ENCODE measurements at places on chromosomes 3 and 15.

DNA sequence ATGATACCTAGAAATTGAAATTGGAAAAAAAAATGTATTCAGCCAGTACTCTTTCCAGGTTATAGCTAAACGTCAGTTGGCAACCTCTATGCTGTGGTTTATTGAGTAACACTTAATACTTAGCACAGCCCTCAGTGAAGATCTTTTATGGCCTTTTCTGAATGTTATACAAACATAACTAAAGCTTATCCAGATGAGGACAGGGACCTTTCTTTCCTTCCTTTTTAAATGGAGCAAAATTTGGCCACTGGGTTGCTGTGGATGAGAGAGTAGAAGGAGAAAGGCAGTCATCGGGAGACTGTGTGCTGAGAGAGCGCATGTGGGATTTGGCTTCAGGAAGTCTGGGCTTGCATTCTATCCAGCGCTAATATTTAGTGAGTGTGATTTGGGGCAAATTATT is 36.1 kb downstream of the IGF1R start:
- no peak for DNase-seq

GRCh38 chr3:143134471-143134870 is 14.9 kb downstream of the CHST2 start:
- no peak for DNase-seq

DNA sequence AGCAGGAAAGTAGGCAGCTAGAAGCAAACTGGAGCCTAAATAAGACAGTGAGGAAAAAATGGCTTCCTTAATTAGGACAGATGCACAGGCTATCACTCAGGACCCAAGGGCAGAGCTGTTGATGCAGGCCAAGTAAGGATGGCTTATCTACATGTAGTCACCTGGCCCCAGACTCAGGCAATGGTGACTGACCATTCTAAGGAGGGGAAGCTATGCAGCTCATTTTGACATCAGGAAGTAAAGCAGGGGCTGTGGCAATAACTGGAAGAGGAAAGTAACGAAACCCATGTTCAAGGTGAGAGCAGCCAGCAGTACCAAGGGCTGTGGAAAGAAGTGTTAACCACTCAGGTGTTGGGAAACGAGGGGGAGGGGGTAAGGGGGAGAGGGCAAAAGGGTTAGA is 16.2 kb downstream of the ACAD11 start:
- no peak for DNase-seq

DNA sequence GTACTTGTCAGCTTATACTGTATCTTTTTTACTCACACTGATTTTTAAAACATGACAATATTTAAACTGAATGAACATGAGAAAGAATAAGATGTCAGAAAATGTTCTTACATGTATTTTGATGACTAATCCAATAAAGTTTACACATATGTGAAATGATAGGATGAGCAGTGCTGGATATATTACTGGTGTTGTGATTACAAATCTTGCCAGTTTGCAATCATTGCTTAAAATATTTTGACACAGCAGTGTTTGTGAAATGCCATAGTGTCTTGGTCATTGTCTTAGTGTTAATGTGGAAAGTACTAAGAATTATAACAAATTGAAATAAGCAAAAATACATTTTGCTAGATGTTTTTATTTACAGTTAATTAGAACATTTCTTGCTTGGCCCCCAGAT is 118.7 kb upstream of the MLF1 start:
- DNase-seq: no peak

- DNase-seq: no peak
These were observed 55.5 kb upstream of the MRPS22 start for GRCh38 chr3:139288266-139288821.

- DNase-seq: no peak
These were observed 87.7 kb downstream of the XXYLT1 start for GRCh38 chr3:195183071-195183776.

DNA sequence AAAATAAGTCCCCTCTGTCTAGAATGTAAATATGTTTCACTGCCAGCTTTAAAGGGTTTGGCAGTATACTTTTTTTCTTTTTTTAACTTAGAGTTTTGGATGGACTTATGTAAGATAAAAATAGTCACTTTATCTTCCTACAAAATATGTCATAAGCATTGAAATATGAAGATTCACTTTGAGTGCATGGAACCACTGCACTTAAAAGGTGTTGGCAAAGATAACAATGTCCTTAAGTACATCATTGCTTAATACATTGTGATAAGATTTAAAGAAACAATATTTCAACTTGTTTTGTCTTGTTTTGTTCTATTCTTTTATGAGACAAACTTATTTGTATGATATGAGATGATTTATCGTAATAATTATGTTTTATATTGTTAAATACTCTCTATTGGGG is 66.3 kb upstream of the NAALADL2 start:
- DNase-seq: no peak

GRCh38 chr3:174547801-174548435 is 311.2 kb upstream of the NAALADL2 start:
- no peak for DNase-seq

GRCh38 chr15:70322051-70322668 is 224.4 kb upstream of the TLE3 start:
- no peak for DNase-seq

DNA sequence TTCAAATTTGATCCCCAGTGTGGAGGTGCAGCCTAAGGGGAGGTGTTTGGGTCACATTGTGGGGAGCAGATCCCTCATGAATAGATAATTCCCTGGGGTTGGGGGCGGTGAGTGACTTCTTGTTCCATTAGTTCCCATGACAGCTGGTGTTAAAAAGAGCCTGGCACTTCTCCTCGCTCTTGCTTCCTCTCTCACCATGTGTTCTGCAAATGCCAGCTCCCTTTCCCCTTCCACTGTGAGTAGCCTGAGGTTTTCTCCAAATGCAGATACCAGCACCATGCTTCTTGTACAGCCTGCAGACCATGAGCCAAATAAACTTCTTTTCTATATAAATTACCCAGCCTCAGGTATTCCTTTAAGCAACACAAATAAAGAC is 23.1 kb downstream of the RIOX2 start:
- no peak for DNase-seq

- no peak for DNase-seq
These were observed 105.9 kb upstream of the TSC22D2 start for GRCh38 chr3:150302246-150302645.

GRCh38 chr3:53850895-53851294 is 4.5 kb downstream of the IL17RB start:
- no peak for DNase-seq

DNA sequence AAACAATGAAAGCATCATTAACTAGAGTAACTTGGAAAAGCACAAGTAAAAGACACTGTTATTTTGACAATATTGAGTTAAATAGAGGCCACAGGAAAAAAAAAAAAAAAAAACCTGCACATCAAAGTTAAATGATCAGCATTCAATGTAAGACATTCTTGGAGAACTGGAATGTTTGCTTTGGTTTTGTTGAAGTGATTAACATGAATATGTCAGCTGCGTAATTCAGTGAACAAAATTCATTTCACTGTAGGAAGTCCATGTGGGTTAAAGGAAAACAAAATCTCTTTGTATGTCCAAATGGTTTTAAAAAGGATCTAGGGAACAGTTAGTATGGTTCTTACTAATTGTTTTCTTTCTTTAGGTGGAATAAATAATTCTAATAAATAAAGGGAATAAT is 252.8 kb upstream of the CNTN6 start:
- DNase-seq: no peak

GRCh38 chr3:18758047-18758704 is 333.0 kb upstream of the SATB1 start:
- DNase-seq: no peak

- DNase-seq: no peak
These were observed 1.5 kb downstream of the CELF6 start for GRCh38 chr15:72318408-72318942.

- DNase-seq: no peak
These were observed 302.8 kb downstream of the ROBO2 start for GRCh38 chr3:77342688-77343087.

DNA sequence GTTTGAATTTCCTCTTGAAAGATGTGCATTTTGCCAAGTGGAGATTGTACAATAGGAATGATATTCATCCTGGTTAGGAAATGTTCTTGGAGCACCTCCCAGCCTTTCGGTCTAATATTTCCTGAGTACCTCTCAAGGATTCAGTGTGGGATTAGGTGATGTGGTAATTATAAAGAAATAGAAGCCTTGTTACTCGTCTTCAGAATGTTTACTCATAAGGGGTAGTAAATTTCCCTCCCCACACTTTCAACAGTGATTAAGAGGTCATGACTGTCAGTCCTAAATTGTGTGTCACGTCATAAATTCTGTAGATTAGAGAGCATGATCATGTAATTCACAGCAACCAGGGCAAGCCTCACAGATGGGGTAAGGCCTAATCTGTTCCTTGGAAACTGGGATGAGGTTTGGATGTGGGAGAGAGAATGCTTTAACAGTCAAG is 633.1 kb upstream of the TBL1XR1 start:
- DNase-seq: peak; percentile 82

DNA sequence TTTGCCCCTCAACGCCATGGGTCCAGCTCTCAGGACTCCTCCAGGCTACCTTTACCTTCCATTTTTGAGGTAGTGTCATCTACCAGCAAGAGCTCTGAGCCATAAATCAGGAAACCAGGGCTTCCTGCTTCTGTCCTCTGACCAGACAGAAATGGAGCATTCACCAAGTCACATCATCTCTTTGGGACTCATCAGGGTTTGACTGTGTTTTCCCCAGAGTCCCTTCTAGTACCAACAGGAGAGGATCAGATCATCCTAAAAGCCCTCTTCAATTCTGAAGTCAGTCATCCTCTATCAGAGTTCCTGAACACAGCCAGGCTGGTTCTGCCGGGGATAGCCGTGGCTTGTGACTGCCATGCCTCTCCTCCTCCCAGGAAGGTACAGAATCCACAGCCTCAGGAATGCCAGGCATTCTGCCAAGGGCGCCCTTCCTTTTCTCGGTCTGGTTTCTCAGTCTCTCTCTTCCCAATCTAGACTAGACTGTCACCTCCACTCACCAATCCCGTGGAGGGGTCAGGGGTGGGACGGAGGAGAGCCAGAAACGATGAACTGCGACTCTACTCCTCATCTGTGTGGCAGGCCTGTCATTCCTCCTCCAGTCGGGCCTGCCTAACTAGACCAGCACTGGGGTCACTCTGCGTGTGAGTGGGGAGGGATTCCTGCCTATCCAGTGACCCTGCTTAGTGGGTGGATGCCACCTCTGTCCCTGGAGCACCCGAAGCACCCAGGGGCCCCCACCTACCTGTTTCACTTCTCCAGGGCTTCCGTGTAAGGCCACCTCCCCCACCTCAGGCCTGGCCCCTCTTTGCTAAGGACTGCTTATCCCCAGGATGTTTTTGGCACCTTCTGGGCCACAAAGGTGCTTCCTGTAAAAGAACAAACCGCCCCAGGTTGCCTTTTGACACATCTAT is 30.9 kb downstream of the CCNL1 start:
- no peak for DNase-seq

GRCh38 chr15:42121021-42121420 is 26.7 kb upstream of the PLA2G4D start:
- no peak for DNase-seq

- no peak for DNase-seq
These were observed 73.5 kb downstream of the EPHB3 start for GRCh38 chr3:184635126-184635525.

- DNase-seq: no peak
These were observed 233.0 kb upstream of the PROK2 start for GRCh38 chr3:72017935-72018334.

DNA sequence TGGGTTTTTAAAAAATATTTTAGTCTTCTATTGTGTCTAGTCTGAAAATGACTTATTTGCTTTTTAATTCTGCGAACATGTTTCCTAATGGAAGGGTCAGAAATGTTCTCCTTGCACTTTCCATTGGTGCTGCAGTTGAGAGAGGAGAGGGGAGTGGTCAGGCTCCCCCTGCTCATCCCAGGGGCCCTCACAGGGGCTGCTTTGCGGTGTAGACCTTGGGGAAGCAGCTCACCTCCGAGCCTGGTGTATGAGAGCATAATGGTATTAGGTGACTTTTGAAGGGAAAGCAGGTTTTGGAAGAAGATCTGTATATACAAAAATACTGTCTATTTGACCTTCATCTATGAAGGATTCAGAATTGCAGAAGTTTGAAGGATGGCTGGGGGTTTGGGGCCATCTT is 28.3 kb downstream of the APBA2 start:
- DNase-seq: no peak

DNA sequence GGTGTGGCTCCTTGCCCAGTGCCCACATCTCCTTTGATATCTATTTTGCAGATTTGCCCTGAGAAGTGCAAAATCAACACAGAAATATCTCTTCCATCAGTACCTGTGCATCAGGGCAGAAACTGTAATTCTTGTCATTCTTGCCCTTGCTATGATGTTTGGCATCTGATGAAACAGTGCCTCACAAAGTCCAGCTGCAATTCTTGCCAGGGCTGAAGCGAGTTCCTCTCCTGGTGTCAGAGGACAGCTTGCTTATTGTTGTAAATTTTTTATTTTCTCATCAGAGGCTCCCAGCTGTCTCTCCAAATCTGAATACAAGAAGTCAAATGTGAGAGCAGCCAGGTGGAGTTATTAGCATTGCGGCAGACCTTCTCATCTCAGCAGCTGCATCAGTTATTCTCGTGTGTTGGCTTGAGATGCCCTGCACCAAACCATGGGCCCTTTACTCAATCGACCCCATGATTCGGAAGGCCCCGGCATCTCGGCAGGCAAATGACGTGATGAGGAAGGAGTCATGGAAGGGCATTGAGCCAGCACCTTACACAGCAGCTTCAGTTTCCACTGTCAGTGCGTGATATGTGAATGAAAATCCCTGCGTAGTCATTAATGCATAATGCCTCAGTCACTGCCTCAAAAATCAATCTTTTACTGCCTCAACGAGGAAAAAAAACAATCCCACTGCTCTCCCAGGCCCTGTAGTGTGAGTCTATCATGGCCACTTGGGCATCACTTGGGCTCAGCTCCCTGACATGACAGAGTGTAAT is 93.4 kb downstream of the CCNL1 start:
- no peak for DNase-seq

DNA sequence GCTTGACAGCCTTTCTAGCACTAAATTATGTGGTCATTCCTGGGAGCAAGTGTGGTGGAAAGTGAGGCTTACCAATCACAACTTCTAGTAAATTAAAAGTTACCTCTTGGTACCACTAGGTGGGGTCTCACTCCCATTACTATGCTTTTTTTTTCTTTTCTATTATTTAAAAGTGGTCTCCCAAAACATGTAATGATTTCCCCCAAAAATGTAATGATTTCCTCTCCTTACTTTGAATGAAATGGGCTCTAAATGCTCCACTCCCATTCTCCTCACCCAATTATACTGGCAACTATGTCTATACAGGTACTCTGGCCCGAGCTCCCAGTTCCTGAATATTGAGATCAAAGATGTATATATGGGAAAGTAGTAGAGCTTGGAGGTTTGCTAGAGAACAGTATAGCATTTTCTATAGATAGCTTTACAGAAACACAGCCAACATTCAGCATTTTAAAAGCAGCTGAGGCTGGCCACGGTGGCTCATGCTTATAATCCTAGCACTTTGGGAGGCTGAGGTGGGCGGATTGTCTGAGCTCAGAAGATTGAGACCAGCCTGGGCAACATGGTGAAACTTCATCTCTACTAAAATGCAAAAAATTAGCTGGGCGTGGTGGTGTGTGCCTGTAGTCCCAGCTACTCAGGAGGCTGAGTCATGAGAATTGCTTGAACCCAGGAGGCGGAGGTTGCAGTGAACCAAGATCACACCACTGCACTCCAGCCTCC is 70.9 kb downstream of the DCUN1D1 start:
- no peak for DNase-seq
